Activated CD4-positive, alpha-beta T cell treated with anti-CD3 and anti-CD28 coated beads for 24 hours (primary cell): ENCODE measurements at places on chromosomes 11 and 22.
A peak's percentile ranks its signal among the peaks of the same experiment; 100 is the strongest.

- no peak for DNase-seq
Observed at GRCh38 chr11:111561791-111562325, 21.3 kb downstream of the LAYN start.

DNA sequence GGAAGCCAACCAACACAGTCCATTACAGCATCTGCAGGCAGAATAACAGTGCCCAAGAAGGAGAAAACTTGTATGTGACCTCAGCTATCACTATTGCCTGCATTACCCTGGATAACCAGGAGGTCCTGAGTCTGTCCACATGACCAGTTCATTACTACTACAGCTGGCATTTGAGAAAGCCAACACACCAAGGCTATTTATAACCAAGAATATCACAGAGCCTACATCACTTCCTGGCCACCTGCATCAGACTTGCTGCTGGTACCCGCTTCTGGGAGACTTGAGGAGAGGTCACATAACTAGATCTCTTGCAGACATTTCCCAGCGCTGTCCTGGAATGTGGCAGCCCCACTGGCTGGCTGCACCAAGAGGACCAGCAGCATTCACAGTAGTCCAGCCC lies 11.1 kb upstream of the OR56B4 start:
- no peak for DNase-seq

DNA sequence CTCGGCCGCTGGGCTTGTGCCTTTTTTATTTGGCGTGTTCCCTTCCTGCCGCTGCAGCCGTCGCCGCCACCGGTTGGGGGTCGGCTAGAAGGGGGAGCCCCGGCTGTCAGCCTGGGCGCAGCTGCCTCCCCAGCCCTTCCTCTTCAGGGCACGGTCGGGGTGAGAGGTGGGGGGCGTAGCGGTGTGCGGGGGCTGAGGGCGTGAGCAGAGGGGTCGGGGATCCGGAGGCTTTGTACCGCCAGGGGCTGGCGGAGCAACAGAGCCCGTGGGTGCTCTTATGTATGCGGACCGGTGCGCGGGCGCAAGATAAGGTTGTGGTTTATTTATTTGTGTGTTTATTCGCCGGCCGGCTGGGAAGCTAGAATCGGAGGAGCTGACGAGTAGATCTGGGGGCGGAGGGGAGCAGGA lies 477 bp downstream of the ZBTB16 start:
- DNase-seq: no peak

GRCh38 chr11:8271106-8271886 lies 7.6 kb upstream of the LMO1 start:
- no peak for DNase-seq

- DNase-seq: no peak
Observed at GRCh38 chr22:50527921-50528681, 1.7 kb downstream of the TYMP start.

GRCh38 chr11:107928767-107929507 lies 689 bp downstream of the RAB39A start:
- no peak for DNase-seq

DNA sequence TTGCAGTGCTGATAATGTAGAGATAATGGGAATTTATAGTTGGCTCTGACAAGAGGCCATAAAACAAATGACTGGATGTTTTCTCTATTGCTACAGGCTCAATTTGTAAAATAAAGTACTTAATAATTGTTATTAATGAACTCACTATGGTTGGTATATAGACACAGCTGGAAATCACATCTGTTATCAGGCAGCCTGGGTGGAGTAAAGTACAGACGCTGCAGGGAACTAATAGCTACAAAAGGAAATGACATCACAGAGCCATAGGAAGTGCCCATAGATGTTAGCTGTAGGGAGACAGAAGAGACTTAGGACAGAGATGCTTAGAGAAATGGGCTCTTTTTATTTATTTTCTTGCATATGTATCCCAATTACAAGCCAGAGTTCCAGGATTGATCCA lies 81.0 kb upstream of the SNX19 start:
- no peak for DNase-seq

DNA sequence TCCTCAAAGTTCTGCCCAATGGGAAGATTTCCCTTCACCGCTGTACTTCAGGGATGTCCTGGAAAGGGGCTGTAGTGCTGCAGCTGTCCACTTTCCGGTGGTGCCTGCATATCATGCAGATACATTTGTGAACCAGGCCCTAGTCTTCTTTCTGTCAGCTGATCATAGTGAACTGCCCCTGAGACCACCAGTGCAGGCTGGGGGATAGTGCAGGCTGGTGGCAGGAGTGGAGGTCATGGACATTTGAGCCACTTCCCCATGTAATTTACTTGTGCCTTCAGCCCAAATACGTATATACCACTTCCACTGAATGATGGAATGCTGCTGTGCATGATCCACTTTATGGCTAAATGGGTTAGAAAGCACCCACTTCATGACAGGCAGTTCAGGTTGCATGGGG lies 120.0 kb downstream of the ZNF280B start:
- DNase-seq: no peak

DNA sequence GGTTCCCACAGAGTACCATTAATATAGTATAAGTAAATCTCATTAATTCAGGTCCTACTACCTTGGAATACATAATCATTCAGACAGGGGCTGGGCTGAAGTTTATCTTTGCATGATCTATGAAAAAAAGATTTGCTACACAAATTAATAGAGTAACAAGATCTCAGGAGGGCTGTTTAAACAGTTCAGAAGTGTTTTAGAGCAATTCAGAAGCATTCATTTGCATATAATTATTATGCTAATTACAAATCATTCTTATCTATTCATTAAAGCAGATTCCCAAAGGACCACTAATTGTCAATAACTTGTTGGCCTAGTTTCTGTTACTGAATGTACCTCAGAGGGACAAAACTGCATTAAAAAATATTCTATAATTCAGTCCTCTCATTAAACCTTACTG lies 40.5 kb downstream of the PITPNB start:
- DNase-seq: no peak

GRCh38 chr11:69304686-69305085 lies 10.7 kb downstream of the MYEOV start:
- no peak for DNase-seq

DNA sequence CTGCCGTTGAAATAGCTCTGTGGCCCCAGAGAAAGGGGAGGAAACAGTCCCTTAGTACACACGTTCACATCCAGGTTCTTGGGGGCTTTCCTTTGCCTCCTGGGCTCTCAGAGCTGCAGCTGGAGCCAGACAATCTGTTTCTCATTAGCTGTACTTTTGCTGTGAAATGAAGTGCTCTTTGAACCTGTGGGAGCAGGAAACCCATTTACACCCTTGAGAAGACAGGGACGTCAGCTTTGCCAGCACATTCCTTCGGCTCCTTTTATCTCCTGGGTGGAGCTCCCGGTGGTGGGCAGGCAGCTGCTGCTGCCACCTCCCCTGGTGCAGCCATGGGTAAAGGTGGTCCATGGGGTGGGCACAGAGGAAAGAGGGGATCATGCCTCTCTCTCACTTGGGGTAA lies 80.6 kb upstream of the TIMP3 start:
- DNase-seq: no peak

GRCh38 chr11:79313530-79313913 lies 127.3 kb downstream of the TENM4 start:
- no peak for DNase-seq

DNA sequence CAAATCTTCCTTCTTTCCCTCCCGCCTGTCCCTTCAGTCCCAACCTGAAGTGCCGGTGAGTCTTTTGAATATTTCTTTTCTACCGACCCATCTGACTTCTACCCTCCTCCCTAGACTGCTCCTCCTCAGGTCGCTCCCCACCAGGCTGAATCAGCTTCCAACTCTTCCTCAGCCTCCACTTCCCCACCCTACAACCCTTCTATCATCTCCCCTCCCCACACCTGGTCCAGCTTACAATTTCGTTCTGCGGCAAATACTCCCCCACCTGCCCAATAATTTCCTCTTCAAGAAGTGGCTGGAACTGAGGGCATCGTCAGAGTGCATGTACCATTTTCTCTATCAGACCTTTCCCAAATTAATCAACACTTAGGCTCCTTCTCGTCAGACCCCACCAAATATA lies 2.5 kb upstream of the NDUFC2 start:
- no peak for DNase-seq

- DNase-seq: peak; percentile 33
Observed at GRCh38 chr22:19448739-19449421, 1.4 kb upstream of the C22orf39 start.

DNA sequence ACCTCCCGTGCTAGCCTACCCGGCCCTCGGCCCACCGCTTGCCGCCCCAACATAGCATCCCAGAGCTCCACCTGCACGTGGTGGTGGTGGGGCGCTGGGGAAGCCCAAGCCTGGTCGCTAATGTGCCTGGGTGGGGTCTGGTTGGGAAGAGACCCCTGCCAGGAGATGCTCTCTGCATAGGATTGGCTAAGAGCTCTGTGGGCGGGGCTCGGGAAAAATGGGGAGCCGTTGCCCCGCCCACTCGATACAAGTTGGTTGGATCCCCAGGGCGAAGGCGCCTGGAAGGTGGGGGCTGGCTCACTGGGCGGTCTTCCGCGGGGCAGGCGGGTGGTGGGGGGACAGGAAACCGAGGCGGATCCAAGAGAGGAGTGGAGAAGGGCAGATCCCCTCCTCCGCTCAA lies 7.6 kb downstream of the LRRC10B start:
- no peak for DNase-seq

GRCh38 chr11:117841551-117842031 lies 17.0 kb upstream of the FXYD2 start:
- DNase-seq: no peak

GRCh38 chr11:60118338-60118737 lies 29.9 kb downstream of the MS4A2 start:
- DNase-seq: no peak

DNA sequence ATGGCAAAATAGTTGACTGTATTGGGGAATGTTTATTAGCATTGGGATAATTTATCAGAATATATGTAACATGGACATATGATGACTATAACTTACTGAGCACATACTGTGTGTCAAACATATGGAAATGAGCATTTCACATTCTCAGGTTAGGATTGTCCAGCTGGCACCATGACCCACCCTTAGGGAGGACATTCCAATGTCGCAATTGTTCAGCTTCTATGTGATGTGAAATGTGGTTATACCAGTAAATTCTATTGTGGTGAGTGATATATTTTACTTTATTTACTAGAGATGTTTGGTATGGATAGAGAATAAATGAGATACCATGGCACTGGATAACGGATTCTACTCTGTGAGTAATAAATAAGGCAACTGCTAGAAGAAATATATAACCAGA lies 50.4 kb downstream of the OR4A47 start:
- no peak for DNase-seq

DNA sequence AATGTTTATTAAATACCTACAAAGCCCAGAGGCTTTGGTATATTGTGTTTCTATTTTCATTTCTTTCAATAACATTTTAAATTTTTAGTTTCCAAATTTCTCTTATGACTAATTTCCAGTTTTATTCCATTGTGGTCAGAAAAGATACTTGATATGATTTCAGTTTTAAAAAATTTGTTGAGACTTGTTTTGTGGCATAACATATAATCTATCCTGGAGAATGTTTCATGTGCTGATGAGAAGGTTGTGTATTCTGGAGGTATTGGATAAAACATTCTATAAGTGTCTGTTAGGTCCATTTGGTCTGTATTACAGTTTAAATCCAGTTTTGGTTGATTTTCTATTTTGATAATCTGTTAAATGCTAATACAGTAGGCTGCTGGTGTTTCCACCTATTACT lies 9.8 kb upstream of the RAG1 start:
- DNase-seq: no peak

- no peak for DNase-seq
Observed at GRCh38 chr22:18906896-18907295, 776 bp downstream of the DGCR6 start.

GRCh38 chr22:31550871-31551370 lies 54.6 kb downstream of the SFI1 start:
- no peak for DNase-seq

DNA sequence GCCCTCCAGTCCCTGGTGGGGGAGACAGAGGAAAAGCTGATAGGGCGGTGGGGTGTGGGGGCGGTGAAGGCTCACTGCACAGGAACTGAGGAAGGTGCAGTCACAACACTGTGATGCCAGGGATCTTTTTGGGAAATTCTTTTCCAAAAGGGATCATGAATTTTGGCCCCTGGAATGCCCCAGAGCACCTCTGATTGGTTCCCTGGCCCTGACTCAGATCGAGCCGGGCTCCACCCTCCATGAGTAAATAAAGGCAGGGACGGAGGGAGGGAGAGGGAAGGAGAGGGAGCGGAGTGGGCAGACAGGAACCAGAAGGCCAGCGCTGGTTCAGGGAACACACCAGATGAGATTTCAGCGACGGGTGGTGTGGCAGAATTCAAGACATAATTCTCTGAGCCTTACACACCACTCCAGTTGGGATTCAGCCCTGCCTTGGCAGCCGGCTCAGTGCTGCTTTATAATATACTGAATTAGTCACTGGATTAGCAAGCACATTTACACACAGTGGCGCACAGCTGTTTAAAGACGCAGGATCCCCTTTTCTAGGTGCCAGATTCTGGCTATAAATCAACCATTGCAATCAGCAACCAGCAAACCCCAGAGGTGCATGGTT lies 80.3 kb downstream of the ETS1 start:
- DNase-seq: no peak

DNA sequence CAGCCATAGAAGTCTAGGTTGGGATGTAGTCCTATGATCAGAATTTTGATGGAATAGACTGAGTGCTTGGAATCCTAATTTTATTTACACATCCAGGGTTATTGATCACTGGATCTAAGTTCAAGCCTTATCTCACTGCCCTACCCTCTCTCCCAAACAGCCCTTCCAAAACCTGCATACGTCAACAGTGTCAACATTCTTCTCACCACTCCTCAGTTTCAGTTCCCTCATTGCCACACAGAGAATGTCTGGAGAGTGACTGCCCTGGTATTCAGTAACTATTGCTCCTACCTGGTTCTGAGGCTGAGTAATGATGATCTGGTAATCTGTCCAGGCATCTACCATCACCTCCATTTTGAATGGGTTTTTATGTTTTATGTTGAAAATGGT lies 60.0 kb downstream of the GLYATL1 start:
- no peak for DNase-seq

GRCh38 chr11:6850526-6850925 lies 5.0 kb downstream of the OR10A5 start:
- DNase-seq: no peak
